IPS-NIHi11 (cell line): ENCODE measurements at places on chromosomes 3 and 15.

DNA sequence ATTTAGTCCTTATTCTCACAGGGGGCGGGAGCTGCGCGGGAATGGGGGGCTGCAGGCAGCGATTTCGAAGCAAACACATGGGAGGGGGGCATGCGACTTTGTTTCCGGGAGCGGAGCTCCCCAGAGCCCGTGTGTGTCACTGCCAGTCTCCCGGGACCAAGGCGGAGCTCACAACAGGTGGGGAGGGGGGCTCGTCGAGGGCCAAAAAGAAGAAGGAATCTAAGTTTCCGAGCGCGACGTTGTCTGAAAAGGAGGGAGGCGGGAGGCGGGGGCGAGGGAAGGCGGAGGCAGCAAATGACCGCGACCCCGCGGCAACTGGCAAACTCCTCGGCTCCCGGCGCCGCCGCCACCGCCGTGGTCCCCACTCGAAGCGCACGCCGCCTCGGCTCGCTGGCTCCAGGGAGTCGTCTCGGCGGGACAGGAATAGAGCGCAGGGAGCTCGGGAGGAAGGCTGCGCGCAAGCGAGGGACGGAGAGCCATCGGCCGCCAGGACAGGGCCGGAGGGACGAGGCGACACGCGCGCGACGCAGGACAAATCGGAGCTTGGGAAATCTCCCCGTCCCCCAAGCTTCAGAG, 1.4 kb downstream of the FOXP1 start:
- DNase-seq = peak; percentile 44

GRCh38 chr15:37100966-37101215, 542 bp upstream of the MEIS2 start:
- no peak for DNase-seq

GRCh38 chr3:150737874-150738679, 24.9 kb downstream of the SIAH2 start:
- peak; percentile 53 for DNase-seq

DNA sequence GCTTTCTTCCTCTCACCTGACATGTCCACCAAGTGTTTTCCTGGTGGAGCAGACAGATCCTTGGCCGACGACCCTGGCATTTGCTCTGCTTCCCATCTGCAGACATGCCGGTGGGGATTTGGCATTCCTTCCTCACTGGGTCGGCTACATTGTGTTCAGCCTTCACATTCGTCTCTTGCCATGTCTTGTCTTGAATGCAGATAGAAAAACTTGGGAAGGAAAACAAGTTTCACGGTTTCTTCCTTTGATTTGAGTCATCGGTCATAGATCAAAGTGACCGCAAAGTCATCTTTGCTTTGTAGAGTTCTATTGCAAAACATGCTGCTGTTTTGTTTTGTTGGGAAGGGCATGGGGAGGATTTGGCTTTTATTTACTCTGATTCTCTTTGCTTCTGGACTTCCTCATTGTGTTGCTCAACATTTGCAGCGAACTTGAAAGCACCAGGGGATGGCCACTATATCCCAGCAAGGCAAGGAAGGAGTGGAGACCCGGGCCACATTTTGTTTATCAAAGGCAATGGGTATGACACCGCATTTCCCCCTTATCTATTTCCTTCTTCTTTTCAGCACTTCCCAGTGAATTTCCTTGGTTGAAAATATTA, 321.3 kb downstream of the CACNA2D3 start:
- no peak for DNase-seq

GRCh38 chr3:33426068-33426467, 14.1 kb downstream of the UBP1 start:
- peak; percentile 66 for DNase-seq
